ENCODE measurements at places on chromosomes 13 and 19.
A peak's percentile ranks its signal among the peaks of the same experiment; 100 is the strongest.

DNA sequence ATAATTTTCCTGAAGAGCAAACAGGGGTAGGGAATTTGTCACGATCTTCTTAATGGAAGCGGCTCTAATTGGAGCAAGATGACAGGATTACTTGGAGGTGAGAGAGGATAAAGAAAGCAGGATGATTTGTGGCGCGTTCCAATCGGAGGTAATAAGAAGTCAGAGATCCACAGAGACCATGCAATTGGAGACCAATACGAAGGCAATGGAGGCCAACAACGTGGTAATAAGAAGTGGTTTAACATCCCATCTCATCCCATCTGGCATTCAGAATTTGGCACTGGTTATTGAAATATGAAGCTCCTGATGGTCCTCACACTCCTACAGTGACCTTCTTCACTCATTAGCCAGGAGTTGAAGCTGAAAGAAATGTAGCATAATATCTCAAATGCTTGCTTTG is 130.6 kb downstream of the DLEU7 start:
- no peak for DNase-seq

DNA sequence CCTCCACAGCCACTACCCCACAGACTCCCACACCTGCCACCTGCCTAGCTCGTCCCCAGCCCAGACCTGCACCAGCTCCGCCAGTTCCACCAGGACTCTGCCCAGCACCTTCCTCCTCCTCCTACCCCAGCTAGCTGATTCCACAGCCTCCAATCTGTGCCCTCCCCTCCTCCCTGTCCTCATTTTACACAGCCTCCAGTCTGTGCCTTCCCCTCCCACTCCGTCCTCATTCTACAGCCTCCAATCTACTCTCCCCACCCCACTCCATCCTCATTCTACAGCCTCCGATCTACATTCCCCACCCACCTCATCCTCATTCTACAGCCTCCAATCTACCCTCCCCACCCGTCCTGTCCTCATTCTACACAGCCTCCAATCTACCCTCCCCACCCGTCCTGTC is 7.3 kb downstream of the MYDGF start:
- no peak for DNase-seq

- DNase-seq = no peak
These were observed 3.2 kb downstream of the KLF16 start for GRCh38 chr19:1860042-1860775.

DNA sequence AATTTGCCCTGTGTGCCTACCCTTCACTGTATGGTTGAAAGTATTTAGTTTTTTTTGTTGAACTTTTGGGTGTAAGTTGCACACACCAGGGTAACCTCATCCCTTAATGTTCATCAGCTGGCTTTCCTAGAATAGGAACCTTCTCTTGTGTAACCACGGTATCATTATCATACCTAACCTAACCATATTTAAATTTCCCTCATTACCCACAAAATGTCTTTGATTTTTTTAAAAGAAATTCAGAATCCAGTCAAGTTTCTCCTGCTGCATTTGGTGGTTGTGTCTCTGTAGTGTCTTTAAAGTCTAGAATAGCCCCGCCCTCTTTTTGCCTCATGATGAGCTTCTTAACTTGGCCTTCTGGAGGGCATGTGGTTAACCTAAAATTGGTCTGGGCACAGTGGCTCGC is 80.3 kb downstream of the RYR1 start:
- DNase-seq = peak; percentile 67

DNA sequence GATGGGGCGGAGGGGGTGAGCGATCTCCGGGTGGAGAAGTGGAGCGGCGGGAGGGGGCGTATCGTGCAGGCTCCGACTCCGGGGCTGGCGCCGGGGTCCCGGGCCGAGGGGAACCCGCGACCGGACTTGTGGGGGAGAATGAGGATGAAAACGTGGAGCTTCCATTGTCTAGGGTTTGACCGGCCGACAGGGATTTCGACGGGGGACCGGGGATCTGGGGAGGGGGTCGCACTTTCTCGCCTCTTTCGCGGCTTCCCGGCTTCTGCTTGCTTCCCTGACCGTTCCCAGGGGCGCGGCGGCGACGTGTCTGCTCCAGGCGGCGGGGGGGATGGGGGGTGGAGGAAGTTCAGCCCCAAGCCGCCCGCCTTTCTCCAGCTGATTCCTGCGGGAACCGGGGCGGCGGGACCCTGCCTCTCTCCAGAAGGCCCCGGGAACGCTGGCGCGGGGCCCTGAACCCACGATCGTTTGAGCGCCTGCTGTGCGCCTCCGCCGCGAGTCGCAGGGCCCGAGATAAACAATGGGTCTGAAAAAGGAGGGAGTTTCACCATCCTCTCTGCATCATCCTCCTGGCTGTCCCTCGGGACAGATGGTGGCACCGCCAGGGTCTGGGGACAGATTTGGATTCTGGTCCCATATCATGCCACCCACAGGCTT is 790 bp downstream of the TPM4 start:
- DNase-seq = no peak
